ENCODE measurements at places on chromosomes 3 and 15.
A peak's percentile ranks its signal among the peaks of the same experiment; 100 is the strongest.

DNA sequence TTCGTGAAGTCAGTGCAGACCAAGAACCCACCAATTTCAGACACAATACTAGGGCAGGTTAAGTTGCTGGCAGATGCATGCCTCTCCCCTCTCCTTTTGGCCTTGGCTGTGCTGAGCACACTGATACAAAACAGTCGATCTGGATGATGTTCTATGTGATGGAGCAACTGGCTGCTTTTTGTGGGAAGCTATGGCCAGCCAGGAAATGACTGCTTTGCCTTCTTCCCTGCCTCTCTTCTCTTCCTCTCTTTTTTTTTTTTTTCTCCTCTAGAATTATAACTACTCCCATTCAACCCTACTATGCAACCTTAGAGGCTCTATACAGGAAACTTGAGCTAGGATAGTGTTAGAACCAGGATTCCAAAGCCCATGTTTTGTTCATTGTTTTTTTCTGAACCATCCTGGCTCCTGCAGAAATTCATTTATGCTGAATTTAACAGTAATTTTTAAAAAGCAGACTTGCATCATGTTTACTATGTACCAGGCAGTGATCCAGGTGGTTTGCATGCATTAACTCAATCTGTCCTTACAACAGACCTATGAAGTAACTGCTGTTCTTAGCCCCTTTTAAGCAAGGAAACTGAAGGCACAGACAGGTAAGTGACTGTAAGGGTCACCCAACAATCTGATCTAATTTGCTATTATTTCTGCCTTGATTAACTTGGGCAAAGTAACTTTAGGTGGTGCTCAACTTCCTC, 62.9 kb downstream of the PLD1 start:
- DNase-seq, result no peak
- H3K4me3 ChIP-seq, result no peak overlapping the region
- H3K27me3 ChIP-seq, result no peaks in the 10 kb centered on the region
- H3K27ac ChIP-seq, result no peak overlapping the region
- H3K4me1 ChIP-seq, result no peaks in the 10 kb centered on the region

- H3K36me3 ChIP-seq, result no peaks in the 10 kb centered on the region
- no peak overlapping the region for H3K4me3 ChIP-seq
- no peaks in the 10 kb centered on the region for H3K4me1 ChIP-seq
- H3K27ac ChIP-seq, result no peak overlapping the region
- no peak for DNase-seq
- H3K27me3 ChIP-seq, result no peaks in the 10 kb centered on the region
Measured at GRCh38 chr15:85988741-85989140, 90.9 kb upstream of the AGBL1 start.

GRCh38 chr15:60184579-60184978, 180.5 kb downstream of the FOXB1 start:
- DNase-seq, result no peak
- no peak overlapping the region for H3K4me3 ChIP-seq
- peaks cover 6% of the 10 kb centered on the region for H3K27me3 ChIP-seq
- H3K4me1 ChIP-seq, result no peaks in the 10 kb centered on the region

DNA sequence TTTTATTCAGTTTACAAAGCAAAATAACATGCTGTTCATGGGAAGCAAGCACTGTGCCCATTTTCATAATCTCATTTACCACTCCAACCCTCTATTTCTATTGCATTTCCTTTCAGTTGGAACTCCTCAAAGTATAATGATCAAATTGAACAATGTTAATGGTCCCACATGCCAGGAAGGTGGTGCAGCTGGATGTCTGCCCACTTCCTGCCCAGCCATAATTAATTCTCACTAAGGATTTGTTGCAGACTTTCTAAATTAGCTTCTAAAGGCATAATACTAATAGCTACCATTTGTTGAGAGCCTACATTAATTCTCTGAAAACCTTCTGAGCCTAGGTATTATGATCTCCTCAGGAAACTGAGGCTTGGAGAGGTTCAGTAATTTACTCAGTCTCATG, 316.1 kb upstream of the TPM1 start:
- no peak overlapping the region for H3K4me3 ChIP-seq
- H3K36me3 ChIP-seq, result no peaks in the 10 kb centered on the region
- no peak overlapping the region for H3K27ac ChIP-seq
- no peaks in the 10 kb centered on the region for H3K4me1 ChIP-seq
- no peak for DNase-seq
- no peaks in the 10 kb centered on the region for H3K27me3 ChIP-seq

DNA sequence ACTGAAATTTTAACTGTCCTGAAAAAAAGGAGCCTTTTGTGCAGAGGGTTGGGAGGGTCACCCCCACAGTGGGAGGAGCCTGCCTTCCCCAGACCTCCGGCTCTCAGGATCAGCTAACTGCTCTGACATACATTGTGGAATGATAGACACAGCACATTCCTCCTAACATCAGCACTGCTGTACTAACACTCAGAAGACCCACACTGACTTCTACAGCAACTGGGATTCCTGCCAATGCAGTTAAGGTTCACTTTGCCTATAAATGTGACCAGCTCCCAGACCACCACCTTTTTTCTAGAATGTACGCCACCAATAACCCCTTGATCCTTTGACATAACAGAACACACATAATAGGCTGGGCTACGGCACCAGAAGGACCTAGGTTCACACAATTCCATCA, 3.2 kb downstream of the CPEB1 start:
- no peak overlapping the region for H3K4me3 ChIP-seq
- no peak overlapping the region for H3K27ac ChIP-seq
- H3K36me3 ChIP-seq, result no peaks in the 10 kb centered on the region
- H3K27me3 ChIP-seq, result peaks cover 76% of the 10 kb centered on the region

DNA sequence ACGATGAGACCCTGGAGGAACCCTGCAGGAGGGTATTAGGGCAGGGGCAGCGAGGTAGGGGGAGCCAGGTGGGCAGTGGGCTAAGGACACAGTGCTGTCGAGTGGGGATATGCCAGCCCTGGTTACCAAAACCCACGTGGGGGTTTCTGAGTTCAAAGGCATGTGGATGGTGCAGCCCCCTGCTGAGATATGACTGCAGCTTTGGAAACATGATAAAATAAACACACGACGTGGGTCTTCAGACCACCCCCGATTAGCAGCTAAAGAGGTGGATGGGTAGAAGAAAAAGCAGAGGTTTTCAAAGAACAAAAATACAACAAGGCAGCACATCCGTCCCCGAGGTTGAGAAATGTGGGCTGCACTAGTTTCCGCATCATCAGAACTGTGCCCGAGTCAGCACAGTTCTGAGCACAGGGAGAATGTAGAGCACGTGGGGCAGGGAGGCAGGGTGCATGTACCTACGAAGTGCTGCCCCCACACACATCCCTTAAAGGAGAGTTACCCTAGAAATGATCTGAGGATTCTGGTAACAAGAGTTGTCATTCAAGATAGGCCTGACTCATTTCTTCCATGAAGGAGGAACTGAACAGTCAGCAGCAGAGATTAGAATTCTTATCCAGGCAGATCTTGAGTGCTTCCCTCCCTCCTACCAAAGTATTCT, 121.3 kb downstream of the RPLP1 start:
- H3K36me3 ChIP-seq, result no peaks in the 10 kb centered on the region
- H3K4me3 ChIP-seq, result no peak overlapping the region
- H3K27ac ChIP-seq, result no peak overlapping the region

- no peak overlapping the region for H3K4me3 ChIP-seq
- peaks cover 22% of the 10 kb centered on the region for H3K4me1 ChIP-seq
- no peak overlapping the region for H3K27ac ChIP-seq
- H3K27me3 ChIP-seq, result no peaks in the 10 kb centered on the region
- H3K36me3 ChIP-seq, result peaks cover 37% of the 10 kb centered on the region
- no peak for DNase-seq
Measured at GRCh38 chr15:90644952-90645725, 72.0 kb upstream of the BLM start.

DNA sequence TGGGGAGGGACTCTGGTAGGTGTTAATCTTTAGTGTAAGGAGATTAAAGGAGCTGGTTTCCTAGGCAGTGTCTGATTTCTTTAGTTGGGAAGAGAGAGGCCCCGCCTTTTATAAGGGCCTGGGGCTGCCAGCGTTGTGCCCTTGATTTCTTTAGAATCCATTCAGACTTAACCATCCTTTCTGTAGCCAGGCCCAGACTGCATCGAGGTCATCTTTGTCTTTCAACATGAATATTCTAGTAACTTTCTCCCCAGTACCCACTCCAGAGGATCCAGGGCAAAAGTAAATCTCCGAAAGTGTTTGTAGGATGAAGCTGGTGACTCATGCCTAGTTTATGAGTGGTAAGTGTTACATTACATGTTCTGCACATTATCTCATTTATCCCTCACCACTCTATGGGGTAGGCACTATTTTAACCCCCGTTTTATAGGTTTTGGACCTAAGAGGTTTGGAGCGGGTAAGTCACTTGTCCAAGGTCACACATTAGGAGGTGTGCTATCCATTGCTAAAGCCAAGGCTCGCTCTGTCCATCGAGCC, 11.8 kb upstream of the USP3 start:
- no peaks in the 10 kb centered on the region for H3K27me3 ChIP-seq
- H3K36me3 ChIP-seq, result no peaks in the 10 kb centered on the region
- H3K4me1 ChIP-seq, result peaks cover 72% of the 10 kb centered on the region
- DNase-seq, result no peak
- H3K27ac ChIP-seq, result no peak overlapping the region
- H3K4me3 ChIP-seq, result no peak overlapping the region

DNA sequence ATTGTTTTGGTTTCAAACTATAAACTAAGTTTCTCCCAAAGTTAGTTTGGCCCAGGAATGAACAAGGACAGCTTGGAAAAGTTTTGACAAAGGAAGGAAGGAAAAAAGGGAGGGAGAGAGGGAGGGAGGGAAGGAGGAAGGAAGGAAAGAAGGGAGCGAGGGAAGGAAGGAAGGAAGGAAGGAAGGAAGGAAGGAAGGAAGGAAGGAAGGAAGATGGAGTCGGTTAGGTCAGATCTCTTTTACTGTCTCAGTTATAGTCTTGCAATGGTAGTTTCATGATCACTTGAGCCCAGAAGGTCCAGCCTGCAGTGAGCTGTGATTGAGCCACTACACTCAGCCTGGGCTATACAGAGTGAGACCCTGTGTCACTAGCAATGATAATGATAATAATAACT, 12.3 kb upstream of the UBXN7 start:
- H3K27me3 ChIP-seq, result no peaks in the 10 kb centered on the region
- H3K4me3 ChIP-seq, result no peak overlapping the region
- H3K4me1 ChIP-seq, result no peaks in the 10 kb centered on the region
- no peak overlapping the region for H3K27ac ChIP-seq
- no peaks in the 10 kb centered on the region for H3K36me3 ChIP-seq
- no peak for DNase-seq

- peaks cover 2% of the 10 kb centered on the region for H3K36me3 ChIP-seq
- DNase-seq, result no peak
- H3K27ac ChIP-seq, result no peak overlapping the region
- peaks cover 34% of the 10 kb centered on the region for H3K4me1 ChIP-seq
- H3K4me3 ChIP-seq, result no peak overlapping the region
Measured at GRCh38 chr3:127585163-127585812, 5.2 kb downstream of the TPRA1 start.

- H3K27ac ChIP-seq, result no peak overlapping the region
- H3K4me3 ChIP-seq, result no peak overlapping the region
Measured at GRCh38 chr3:107250221-107250620, 127.0 kb upstream of the CCDC54 start.

GRCh38 chr3:139534992-139535879, 4.3 kb downstream of the RBP1 start:
- H3K4me1 ChIP-seq, result no peaks in the 10 kb centered on the region
- H3K27me3 ChIP-seq, result peaks cover 18% of the 10 kb centered on the region
- no peaks in the 10 kb centered on the region for H3K36me3 ChIP-seq
- H3K27ac ChIP-seq, result no peak overlapping the region
- H3K4me3 ChIP-seq, result no peak overlapping the region

GRCh38 chr3:29978036-29978435, 628.4 kb upstream of the TGFBR2 start:
- DNase-seq, result no peak
- no peaks in the 10 kb centered on the region for H3K36me3 ChIP-seq

GRCh38 chr15:64583519-64583918, 123.1 kb downstream of the ZNF609 start:
- DNase-seq, result no peak
- no peaks in the 10 kb centered on the region for H3K27me3 ChIP-seq
- H3K27ac ChIP-seq, result peak overlapping the region; percentile 60
- H3K4me1 ChIP-seq, result peaks cover 41% of the 10 kb centered on the region
- peaks cover 2% of the 10 kb centered on the region for H3K36me3 ChIP-seq
- peak overlapping the region; percentile 22 for H3K4me3 ChIP-seq

DNA sequence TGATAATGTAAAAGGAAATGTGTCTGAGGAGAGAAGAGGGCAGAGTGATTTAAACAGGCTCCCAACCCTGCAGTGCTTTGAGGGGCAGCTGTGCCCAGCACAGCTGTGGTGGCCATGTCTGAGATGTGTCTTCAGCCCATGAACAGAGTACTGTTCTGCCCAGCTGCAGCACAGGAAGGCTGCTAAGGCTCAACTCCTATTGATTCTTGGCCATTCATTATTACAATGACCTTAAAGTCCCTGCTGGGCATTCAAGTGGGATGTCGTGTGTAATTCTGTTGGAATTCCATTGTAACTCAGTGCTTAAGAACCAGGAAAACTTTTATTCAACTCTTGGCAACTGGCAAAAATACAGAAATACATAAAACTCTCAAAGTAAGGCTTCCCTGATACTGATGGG, 229.3 kb downstream of the MCTP2 start:
- H3K4me1 ChIP-seq, result no peaks in the 10 kb centered on the region
- no peaks in the 10 kb centered on the region for H3K27me3 ChIP-seq
- no peaks in the 10 kb centered on the region for H3K36me3 ChIP-seq

DNA sequence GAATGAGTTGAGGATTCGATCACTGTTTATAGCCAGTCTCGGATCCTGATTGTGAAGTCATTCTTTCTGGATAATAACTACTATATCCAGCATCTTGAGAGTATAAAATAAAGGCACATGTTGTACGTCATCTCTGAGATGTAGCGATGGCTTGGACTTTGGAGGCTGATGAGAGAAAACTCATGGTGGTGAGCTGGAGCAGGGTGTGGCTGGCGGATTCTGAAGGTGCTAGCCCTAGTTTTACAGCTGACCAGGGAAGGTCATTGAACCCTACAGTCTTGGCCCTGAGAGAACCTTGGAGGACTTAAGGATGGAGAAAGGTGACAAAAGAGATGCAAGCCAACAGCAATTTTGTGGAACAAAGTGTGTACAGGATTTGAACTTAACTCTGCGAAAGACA, 153.8 kb downstream of the IGF1R start:
- peaks cover 24% of the 10 kb centered on the region for H3K4me1 ChIP-seq
- H3K27ac ChIP-seq, result no peak overlapping the region
- no peak overlapping the region for H3K4me3 ChIP-seq
- no peak for DNase-seq
- no peaks in the 10 kb centered on the region for H3K27me3 ChIP-seq

DNA sequence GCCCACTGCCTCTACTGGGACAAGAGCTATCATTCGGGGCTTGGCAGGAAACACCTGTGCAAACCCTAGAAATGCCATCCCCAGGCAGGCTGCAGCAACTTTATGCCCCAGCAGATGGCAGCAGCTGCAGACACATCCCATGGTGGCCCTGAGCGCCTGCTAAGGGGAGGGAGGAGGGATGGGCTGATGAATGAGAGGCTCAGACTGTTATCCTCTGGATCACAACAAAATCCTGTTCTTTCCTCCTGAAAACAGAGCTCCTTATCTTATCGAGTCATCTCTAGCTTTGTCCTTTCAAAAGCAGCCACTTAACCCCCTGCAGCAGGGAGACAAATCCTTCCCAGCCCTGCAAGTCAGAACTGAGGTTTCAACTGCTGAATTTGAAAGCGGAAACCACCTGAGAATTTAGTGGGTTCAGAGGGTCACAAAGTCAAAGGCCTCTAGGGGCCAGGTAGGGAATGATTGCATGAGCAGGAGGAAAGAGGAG, 90.6 kb upstream of the PROK2 start:
- H3K27ac ChIP-seq, result no peak overlapping the region
- no peaks in the 10 kb centered on the region for H3K27me3 ChIP-seq
- peaks cover 12% of the 10 kb centered on the region for H3K4me1 ChIP-seq
- H3K36me3 ChIP-seq, result no peaks in the 10 kb centered on the region
- no peak overlapping the region for H3K4me3 ChIP-seq

GRCh38 chr3:72892081-72892775, 4.4 kb downstream of the GXYLT2 start:
- H3K27ac ChIP-seq, result no peak overlapping the region
- H3K36me3 ChIP-seq, result no peaks in the 10 kb centered on the region
- H3K4me1 ChIP-seq, result peaks cover 6% of the 10 kb centered on the region
- no peak overlapping the region for H3K4me3 ChIP-seq
- DNase-seq, result no peak
